ENCODE measurements at places on chromosomes 7 and 10.

GRCh38 chr7:944744-945143 lies 9.7 kb downstream of the ADAP1 start:
- DNase-seq, result no peak

DNA sequence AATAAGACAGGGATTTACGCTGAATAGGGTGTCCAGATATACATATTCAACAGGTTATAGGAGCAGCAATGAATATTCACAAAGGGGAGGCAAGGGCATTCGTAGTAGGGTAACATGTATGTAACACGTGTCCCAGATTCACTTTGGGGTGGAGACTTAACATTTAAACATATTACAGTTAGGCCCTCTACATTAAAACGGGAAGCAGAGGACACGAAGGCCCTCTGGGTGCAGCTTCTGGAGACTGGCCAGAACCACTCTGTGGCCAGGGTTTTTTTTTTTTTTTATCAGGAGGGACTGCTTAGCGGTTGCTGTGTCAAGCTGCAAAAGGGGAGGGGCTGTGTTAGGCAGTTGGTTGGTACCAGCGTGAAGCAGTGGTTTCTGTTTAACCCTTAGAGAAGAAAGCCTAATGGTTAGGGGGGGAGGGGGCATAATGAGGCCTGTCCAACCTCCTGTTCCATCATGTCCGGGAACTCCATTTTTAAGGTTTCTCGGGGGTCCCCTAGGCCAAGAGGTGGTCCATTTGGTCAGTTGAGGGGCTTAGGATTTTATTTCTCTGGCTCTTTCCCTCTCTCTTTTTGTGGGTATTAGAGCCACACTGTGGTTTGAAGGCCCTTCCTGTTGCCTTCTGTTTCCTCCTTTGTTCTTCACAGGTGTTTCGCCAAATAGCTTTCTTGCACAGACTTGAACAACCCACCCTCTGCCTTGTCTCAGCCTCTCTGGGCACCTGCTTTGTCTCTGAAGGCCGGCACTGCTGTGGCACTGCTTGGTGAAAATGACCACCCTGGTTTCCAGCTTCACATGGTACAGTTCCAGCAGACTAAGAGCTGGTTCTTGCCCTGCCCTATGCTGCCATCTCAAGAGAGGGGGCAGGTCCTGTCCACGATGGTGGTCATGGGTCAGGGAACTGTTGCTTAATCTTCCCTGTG lies 26.4 kb downstream of the PRF1 start:
- no peak for DNase-seq

GRCh38 chr7:154242709-154243108 lies 190.5 kb downstream of the DPP6 start:
- DNase-seq, result no peak

DNA sequence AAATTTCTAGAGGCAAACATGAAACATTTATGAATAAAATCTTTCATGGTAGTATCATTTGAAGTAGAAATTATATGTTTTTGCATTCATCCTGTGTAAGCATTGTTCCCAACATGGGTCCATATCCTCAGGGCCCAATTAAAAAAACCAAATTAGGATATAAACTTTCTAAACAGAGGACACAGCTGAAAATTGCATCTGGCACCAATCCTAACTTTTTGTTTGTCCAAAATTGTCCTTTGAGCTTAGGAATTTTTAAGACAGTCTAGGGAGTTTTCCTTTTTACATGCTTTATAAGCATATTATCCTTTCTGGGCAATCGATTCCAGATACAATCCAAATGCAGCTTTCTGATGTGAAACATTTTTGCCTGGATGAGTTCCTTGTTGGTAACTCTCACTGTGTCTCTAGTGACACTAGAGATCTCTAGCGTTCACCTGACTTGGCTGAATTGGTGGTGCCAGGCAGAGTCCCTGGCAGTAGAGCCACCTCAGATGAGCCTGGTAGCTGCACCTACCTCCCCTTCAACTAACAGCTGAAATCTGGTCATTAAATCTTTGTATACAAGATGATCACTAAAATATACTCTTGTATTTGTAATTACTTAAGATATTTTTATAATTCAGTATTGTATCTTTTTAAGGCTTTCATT lies 137.6 kb upstream of the SAMD8 start:
- DNase-seq, result no peak

GRCh38 chr7:125278318-125278717 lies 348.7 kb upstream of the POT1 start:
- peak; percentile 74 for DNase-seq

DNA sequence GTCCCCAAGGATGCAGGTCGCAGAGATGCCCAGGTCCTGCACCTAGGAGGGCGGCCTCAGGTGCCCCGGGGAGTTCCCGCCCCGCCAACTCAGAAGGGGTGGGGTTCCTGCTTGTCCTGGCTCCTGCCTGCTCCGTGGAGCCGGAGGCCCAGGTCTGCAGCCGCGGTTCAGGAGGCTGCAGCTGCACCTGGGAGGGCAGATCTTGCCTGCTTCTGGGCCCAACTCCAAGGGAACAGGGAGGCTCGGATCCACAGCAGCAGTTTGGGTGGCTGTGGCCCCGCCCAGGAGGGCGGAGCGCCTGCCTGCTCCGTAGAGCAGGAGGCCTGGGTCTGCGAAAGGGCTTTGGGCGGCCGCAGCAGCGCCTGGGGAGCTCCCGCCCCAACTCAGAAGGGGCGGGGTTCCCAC lies 108.2 kb upstream of the EGR2 start:
- DNase-seq, result no peak

- no peak for DNase-seq
Measured at GRCh38 chr7:105245398-105246114, 143.2 kb downstream of the SRPK2 start.

- DNase-seq, result no peak
Measured at GRCh38 chr10:82597840-82598239, 722.8 kb downstream of the NRG3 start.

GRCh38 chr7:91553410-91553895 lies 289.2 kb downstream of the FZD1 start:
- DNase-seq, result no peak

DNA sequence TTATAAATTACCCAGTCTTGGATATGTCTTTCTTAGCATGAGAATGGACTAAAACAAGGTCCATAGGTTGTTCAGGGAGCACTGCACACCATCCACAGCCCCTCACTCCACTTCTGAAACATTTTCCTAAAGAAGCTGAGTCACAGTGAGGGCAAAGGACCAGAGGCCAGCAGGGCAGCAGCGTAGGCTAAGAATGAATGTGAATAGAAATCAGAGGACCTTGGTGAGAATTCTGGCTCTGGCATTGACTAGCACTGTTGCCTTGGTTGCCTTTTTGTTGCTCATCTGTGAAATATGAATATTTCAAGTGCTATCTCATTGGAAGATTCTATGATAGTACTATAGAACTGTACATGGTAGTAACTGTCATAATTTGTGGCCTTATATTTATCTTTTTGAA lies 41.7 kb upstream of the TOMM7 start:
- DNase-seq, result no peak

- DNase-seq, result no peak
Measured at GRCh38 chr7:30771880-30772425, 736 bp downstream of the MINDY4 start.

DNA sequence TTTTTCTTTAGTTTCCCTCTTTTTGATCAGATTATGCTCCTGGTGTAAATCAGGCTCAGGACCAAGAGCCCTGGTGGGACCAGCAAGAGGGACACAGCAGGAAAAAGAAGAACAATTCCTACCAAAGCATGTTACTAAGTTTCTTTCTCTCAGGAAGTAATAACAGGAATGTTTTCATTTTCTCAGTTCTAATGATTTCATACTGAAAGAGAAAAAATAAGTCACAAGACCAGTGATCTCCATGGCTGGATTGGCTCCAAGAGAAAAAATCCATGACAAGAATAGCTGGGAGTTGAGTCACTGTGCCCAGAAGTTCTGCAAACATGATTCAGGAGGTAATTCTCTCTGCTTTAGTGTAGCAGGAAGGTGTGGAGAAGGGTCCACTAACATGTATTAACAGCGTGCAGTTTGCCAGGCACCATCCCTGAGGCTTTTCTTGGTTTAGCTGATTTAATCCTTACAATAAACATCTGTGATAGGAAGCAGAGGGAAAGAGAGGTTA lies 23.8 kb upstream of the IFIT2 start:
- DNase-seq, result no peak

GRCh38 chr7:95608359-95609173 lies 12.2 kb upstream of the PDK4 start:
- DNase-seq, result peak; percentile 13

GRCh38 chr10:70656489-70656888 lies 15.8 kb upstream of the ADAMTS14 start:
- no peak for DNase-seq

GRCh38 chr7:50272808-50273207 lies 31.7 kb upstream of the IKZF1 start:
- no peak for DNase-seq

GRCh38 chr7:144768633-144769032 lies 67.2 kb downstream of the TPK1 start:
- DNase-seq, result no peak

GRCh38 chr10:133555521-133555920 lies 9.9 kb downstream of the SYCE1 start:
- no peak for DNase-seq

DNA sequence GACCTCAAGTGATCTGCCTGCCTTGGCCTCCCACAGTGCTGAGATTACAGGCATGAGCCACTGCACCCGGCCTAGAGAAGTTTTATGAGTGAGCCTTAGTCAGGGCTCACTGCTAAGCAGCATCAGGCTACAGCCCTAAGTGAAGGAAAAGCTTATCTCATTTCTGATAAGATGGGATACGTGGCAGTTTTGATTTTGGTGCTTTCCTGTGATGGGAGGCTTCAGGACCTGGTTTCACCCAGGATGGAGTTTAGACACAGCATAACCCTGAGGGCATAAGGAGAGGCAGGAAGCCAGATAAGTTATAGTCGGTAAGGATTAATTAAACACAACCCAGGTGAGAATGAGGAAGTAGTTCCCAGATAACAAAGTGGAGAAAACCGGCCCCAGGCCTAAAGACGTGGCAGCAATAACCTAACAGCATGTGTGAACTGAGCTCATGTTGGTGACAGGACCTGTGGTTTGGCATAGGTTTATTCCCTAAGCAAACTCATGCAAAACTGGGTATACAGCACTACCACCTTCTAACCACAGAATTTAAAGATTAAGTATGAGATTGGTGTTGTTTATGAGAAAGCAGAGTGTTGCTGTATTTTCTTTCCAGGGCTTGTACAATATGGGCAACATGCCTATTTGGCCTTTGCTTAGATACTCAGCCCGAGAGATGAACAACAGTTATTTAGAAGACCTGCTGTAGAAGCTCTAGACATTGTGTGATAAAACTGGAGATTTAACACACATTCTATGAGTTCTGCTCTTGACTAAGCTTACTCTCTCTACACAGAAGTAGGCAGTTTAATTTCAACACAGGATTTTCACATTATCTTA lies 119.4 kb downstream of the COL28A1 start:
- no peak for DNase-seq

DNA sequence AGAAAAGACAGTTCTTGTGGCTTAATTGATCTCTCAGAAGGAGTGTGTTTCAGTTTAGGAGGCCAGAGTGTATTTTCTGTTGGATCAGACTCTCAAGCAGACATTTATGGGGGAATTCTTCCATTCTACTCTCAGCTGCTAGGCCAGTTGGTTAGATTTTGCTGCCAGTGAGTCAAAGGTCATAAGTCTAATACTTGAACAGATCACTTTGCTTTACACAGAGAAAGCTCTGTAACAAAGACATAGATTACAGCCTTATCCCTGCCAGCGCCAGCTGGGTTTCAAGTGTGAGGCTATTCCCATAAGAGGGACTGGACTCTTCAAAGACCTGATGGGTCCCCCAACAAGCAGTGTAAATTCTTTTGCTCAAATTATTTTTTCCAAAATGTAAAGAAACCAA lies 145.6 kb upstream of the SEMA3C start:
- DNase-seq, result no peak

DNA sequence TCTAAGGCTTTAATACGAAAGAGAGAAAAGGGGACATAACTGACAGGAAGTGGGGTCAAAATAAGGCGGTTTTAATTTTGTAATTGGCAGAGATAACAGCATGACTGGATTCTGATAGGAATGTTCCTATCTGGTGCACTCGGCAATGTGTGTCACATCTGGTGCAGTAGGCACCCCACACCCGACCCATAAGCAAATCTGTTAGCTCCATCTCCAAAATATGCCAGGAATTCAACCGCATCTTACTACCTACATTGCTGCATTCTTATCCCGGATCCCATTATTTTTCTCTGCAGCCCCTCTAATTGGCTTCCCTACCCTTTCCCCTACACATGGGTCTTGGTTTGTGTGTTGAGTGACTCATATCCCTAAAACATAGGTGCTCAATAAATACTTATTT lies 19.1 kb upstream of the GALNT11 start:
- no peak for DNase-seq

DNA sequence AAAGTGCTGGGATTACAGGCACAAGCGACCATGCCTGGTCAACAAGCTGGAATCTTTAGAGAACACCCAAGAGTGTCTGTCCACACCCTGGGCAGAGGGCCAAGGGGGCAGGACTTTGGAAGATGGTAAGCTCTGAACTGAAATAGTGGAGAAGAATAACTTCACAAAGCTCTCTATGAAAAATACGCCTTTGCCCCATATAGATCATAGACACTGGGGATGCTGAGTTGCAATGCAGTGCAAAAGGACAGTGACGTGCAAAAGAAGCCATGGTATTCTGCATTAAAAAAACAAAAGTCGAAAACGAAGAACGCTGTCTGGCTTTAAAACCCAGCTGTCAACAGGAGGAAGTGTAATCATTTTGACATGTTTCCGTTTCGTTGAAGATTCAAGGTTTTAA lies 353.6 kb downstream of the CALN1 start:
- DNase-seq, result no peak

GRCh38 chr10:33345236-33345635 lies 10.8 kb upstream of the NRP1 start:
- DNase-seq, result no peak

DNA sequence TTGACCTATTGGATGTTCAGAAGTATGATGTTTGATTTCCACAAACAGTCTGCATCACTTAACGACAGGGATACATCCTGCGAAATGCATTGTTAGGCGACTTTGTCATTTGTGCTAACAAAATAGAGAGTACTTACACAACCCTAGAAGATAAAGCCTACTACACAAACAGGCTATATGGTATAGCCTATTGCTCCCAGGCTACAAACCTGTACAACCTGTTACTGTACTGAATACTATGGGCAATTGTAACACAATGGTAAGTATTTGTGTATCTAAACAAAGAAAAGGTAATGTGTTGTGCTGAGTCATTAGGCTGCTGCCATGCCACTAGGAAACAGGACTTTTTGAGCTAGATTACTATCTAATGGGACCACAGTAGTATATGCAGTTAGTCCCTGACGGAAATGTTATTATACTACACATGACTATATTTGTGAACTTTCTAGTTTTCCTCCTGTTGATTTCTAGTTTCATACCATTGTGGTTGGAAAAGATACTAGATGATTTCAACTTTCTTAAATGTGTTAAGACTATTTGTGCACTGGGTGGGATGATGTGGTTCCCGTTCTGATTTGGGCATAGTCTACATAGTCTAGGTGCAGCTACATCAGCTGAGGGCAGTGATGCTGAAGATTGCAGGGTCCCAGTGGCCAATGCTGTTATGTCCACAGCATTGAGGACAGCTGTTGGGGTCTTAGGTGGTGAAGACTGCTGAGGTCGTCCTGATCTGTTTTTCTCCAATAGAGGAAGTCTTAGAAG lies 161.7 kb downstream of the HTR7 start:
- no peak for DNase-seq

- no peak for DNase-seq
Measured at GRCh38 chr7:157457355-157458253, 120.8 kb downstream of the DNAJB6 start.

All from NCI-H2171 (cell line).